Caki2 (cell line): ENCODE measurements at places on chromosomes 5 and 9. TPM values are rescaled to one million over a fixed set of nuclear protein-coding genes. Genes with fewer than 3 reads are reported as not detected.

COL23A1 gene
- 1.2 and 1.9 TPM in 2 replicates for total RNA-seq

AGXT2 gene
- not detected in 2 replicates for total RNA-seq

TEX48 gene
- total RNA-seq: not detected in 2 replicates

TMEFF1 gene
- total RNA-seq: 3.1 and 27.3 TPM in 2 replicates

SPAG8 gene
- 0.24 TPM in 1 of 2 replicates, not detected in the other for total RNA-seq

CCIN gene
- not detected in 2 replicates for total RNA-seq

FOXI1 gene
- total RNA-seq: not detected in 2 replicates

ZBED3 gene
- 0.14 TPM in 1 of 2 replicates, not detected in the other for total RNA-seq

KIF12 gene
- total RNA-seq: 15.8 and 19.3 TPM in 2 replicates

IL13 gene
- not detected in 2 replicates for total RNA-seq

VCAN gene
- 114 and 132 TPM in 2 replicates for total RNA-seq

LCN1 gene
- not detected in 2 replicates for total RNA-seq

FOXD4L3 gene
- not detected in 2 replicates for total RNA-seq

SLC1A3 gene
- total RNA-seq: not detected in 2 replicates

SGCD gene
- not detected in 2 replicates for total RNA-seq

CEL gene
- 0.10 and 0.61 TPM in 2 replicates for total RNA-seq
